D721Med (cell line): ENCODE measurements at places on chromosomes 12 and 14.

GRCh38 chr14:45270031-45270430, 17.0 kb upstream of the MIS18BP1 start:
- DNase-seq = no peak

DNA sequence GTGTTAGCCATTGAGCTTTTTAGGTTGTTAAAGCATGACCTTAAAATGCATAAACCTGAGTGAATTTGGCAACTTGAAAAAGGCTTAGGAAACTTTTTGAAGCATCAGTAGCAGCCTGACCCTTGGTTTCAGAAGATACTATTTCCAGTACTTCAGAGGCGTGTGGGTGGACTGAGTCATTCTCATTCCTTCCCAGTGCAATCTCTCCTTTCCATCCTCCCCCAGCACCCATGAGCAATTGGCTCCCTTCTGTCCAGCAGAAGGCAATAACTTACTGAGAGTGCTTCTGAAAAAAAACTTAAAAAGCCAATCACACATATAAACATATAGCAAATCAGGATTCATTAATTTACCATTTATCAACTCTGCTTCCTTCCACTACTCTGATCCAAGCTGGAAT, 299.3 kb upstream of the STXBP6 start:
- no peak for DNase-seq

- no peak for DNase-seq
Measured at GRCh38 chr12:80187660-80188090, 88.3 kb downstream of the OTOGL start.

GRCh38 chr14:58414845-58415244, 12.5 kb downstream of the TIMM9 start:
- DNase-seq = no peak

DNA sequence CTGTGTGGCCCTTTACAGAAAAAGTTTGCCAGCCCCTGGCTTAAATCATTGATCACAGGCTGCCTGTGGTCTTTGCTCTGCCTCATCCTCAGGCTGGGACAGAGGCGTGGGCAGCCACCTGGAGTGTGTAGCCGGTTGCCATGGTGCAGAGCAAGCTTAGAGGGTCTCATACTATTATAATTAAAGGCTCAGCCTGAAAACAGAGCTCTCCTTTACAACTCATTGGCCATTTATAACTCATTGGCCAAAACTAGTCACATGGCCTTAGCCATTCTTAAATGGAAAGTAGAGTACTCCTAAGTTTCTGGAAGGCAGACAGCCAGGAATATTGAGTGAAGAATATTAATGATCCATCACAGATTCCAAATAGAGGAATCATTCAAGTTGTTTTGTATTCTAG, 3.0 kb downstream of the HSP90B1 start:
- no peak for DNase-seq

DNA sequence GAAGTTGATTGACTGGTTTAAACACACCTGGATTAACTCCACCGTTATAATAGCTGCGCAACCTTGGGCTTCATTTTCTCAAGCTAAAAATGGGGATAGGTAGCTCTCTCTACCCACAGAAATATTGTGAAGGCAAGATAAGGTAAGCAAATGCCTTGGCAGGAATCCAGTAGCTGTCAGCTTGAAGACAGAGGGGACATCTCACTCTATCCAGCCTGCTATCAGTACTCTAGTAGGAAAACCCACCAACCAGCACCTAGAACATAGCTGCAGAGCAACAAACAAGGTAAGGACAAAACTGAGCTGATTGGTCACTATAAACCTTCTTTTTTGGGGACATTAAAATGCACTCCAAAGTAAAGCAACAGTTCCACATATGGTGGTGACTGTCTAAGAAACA, 7.7 kb downstream of the CSRP2 start:
- no peak for DNase-seq

- no peak for DNase-seq
Measured at GRCh38 chr12:118448341-118448740, 72.0 kb downstream of the SUDS3 start.

- no peak for DNase-seq
Measured at GRCh38 chr12:26705851-26706250, 127.1 kb downstream of the ITPR2 start.

DNA sequence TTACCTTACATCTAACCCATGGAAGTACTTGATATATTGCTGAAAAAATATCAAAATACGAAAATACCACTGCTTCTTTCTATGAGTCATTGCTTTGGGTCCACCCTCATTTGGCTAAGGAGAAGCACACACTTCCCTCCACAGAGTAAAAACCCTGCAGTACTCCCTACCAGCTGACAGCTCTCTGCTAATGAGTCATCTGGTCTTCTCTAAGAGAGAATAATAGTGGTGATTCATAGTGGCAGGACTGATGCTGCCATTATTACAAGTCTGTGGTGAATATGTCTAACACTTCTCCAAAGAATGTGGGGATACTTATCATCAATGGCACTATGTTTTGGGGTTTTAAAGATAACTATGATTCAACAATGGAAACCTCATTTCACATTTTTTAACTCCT, 90.7 kb downstream of the PPFIA2 start:
- DNase-seq = no peak

DNA sequence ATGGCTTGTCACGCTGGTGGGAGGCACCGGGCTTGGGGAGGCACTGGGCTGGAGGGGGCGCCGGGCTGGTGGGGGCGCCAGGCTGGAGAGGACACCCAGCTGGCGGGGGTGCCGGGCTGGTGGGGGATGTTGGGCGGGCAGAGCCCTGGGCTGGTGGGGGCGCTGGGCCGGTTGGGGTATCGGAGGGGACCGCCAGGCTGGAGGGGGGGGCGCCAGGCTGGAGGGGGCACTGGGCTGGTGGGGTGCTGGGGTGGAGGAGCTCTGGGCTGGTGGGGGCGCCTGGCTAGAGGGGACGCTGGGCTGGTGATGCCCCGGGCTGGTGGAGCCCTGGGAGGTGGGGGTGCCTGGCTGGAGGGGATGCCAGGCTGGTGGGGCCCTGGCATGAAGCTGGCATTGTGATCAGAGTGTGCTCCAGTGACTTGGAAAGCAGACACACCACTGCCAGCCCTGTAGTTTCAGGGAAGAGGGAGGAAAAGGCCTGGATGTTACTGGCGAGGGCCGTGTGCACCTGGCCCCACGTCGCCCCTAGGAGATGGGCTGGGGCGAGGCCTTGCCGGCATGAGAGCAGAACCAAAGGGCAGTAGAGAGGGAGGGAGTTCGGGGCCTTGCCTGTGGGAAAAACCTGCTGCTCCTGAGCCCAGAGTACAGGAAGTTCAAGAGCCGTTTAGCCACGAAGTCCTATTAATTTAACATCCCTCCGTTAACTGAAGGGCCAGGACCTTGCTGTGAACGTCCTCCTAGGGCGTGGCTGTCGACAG, 13.1 kb downstream of the TEDC1 start:
- no peak for DNase-seq

- no peak for DNase-seq
Measured at GRCh38 chr12:88538250-88538649, 42.0 kb downstream of the KITLG start.

DNA sequence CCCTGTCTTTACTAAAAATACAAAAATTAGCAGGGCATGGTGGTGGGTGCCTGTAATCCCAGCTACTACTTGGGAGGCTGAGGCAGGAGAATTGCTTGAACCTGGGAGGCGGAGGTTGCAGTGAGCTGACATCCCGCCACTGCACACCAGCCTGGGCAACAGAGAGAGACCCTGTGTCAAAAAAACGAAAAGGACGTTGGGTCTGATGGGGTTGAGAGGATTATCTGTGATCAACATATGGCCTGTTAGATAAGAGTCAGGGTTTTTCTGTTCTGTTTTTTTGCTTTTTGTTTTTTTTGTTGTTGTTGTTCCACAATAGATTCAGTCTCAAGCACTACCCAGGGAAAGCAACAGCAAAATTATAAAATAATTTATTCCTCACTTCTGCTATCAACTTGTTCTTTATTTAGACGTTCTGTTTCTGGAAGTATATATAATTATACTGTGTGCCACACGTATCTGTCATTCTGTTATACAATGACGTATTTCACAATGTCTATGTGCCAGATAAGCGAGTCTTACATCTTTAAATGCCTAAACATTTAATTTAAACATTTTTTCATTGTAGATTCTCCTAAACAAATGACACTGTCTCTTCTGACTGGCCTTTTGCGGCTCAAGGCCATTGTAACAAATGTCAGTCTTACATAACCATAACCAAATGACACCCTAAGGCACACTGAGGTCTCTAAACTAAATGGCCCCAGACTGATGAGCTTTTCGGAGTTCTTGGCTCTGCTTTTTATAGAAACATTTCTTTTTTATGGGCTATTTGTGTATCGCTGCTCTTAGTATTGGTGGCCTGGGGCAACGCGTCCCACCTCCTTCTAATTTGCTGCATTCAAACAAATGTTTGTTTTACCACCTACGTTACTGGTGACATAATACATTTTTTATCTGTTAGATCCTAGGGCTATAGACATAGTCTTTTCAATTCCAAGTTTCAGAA, 7.2 kb upstream of the P2RX4 start:
- DNase-seq = no peak

DNA sequence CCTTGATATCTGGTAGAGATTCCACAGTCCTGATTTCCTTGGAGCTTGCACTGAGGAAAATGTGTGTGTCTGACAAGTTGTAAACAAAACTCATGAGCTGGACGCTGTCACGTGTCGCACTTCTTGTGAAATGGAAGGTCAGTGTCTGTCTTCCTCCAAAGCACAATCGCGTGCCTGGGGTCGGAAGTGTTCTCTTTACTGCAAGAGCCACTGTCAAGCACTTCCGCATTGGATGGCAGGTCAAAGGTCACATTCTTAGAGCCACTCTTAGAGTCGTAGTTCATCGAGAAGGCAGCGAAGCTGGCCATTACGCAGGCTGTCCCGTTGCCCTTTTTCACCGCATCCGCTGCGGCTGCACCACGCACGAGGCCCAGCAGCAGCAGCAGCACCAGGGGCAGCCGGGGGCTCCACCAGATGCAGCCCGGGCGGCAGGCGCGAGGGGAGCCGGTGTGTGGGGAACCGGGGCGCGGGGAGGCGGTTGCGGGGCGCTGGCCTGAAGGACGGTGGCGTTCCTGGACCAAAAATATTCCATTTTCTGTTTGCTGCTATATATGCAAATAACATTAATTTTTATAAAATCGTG, 45.0 kb downstream of the LRTM2 start:
- DNase-seq = no peak

DNA sequence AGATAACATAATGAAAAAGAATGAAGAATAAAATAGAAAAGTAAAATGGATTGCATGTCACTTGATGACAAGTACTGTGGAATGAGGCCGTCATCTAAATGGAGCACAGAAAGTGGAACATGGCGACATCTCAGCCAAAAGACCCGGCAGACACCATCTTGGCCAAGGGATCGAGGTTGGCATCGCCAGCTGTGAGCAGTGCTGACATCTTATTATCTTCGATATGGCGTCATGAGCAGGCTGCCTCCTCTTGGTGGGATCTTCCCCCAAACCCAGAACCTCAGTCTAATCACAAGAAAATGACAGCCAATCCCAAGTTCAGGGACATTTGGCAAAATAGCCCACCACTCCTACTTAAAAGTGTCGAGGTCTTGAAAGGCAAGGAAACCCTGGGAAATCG, 15.1 kb downstream of the SERPINA5 start:
- DNase-seq = no peak

DNA sequence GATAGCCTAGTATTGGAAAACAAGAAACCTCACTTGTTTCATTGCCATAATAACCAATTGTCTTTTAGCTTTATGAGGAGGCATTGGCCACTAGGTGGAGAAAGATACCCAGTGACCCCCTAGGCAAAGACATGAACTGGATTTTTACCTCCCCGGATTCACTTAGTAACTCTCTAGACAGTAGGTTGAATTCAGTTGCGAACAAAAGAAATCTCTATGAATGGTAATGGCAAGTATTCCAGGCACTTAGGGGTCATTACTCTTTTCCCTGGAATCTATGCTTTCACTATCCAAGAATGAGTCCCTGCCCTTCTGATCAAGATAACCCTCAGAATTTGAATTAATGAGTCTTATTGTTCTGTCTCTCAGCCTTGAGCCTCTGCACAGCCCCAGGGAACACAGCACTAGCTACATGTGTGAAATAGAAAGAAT, 29.5 kb upstream of the RHOJ start:
- no peak for DNase-seq

GRCh38 chr14:88931321-88932110, 107.1 kb downstream of the TTC8 start:
- DNase-seq = no peak

- DNase-seq = no peak
Measured at GRCh38 chr12:62660756-62661155, 194.1 kb downstream of the MON2 start.

DNA sequence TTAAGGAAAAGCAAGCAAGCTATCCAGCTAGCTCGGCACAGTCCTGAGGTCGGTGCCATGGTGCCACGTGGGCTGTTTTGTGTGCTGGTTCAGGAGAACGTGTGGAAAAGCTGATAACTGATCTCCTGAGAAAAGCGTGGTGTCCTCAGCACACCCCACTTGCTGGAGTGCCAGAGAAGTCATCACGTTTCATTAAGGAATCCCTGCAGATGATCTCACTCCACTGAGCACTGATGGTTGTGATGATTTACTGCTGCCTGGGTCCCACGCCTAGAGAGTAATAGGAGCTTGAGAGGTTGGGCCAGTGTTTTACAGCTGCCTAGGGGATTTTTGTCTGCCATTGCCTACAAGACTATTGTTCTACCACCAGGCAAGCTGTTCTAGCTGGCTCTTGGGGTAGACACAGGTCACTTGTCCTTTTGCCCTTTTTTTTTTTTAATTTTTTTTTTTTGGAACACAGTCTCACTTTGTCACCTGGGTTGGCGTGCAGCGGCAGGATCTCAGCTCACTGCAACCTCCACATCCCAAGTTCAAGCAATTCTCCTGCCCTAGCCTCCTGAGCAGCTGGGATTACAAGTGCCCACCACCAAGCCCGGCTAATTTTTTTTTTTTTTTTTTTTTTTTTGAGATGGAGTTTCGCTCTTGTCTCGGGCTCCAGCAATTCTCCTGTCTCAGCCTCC, 42.3 kb upstream of the EVL start:
- DNase-seq = no peak

- DNase-seq = no peak
Measured at GRCh38 chr12:57536597-57536942, 10.4 kb downstream of the DCTN2 start.

- DNase-seq = no peak
Measured at GRCh38 chr14:50272498-50272897, 39.5 kb downstream of the L2HGDH start.

DNA sequence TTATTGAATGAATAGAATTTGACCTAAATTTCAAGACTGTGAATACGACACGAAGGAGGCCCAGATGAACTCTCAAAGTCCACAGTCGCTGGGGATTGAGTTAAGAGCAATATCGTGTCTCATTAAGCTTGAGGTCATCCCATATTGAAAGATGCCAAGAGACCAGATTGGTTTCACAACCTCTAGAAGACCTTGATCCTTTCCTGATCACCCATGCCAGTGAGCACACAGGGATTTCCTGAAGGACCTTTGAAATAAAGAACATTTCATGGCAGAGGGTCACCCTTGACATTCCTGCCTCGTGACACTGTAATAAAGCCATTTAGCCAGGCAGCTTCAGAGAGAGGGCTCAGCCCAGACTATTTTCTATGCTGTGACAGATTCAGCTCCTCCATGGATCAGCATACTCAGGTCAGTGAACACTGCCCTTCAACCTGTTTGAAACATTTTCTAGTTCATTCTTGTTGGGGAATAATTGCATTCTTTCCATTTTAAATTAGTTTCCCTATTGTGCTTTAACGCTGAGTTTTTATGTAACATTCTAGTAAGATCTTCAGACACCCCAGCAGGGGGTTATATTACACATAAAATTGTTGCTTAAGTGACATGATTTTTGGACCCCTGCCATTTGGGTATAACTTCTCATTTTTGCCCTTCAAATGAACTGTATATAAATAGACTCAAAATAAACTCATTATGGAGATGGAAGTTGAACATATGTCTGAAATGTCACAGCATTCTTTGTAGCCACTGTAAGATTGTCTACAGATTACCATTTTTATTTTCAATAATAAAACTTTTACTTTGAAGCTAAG, 213.2 kb downstream of the C12orf50 start:
- no peak for DNase-seq
